ENCODE measurements at places on chromosomes 2 and 18.

GRCh38 chr2:109247812-109248211 lies 118.8 kb downstream of the SH3RF3 start:
- no peak for DNase-seq

DNA sequence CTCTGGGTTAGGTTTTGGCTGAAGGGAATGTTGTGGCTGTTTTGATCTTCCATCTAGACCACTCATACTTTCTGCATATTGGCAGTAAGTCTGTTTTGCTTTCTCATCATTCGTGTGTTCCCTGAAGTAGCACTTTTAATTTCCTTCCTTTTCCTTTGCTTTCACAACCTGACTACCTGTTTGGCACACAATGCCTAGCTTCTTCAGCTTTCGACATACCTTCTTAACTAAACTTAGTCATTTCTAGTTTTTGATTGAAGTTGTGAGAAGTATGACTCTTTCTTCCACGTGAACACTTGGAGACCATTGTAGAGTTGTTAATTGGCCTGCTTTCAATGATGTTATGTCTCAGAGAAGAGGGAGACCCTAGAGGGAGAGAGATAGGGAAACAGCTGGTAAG lies 123.6 kb upstream of the EPB41L3 start:
- no peak for DNase-seq

DNA sequence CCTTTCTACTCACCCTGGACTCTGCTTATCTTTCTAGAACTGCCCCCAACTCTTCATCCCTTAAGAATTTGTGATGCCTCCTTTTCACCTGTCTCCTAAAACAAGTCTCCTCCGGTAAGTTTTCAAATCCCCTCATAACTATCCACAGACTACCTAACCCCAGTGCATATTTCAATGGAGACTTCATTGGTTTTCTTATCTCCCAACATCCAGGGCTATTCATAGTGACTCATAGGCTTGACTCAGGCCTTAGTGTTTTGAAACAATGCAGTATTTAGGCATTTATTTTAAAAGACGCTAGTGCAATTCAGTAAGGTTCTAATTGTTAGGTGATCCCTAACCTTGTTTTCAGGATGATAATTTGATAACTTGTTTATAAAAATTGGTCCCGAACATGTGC lies 399.2 kb downstream of the CPS1 start:
- DNase-seq, result no peak

GRCh38 chr2:197445746-197446145 lies 7.6 kb upstream of the COQ10B start:
- no peak for DNase-seq

DNA sequence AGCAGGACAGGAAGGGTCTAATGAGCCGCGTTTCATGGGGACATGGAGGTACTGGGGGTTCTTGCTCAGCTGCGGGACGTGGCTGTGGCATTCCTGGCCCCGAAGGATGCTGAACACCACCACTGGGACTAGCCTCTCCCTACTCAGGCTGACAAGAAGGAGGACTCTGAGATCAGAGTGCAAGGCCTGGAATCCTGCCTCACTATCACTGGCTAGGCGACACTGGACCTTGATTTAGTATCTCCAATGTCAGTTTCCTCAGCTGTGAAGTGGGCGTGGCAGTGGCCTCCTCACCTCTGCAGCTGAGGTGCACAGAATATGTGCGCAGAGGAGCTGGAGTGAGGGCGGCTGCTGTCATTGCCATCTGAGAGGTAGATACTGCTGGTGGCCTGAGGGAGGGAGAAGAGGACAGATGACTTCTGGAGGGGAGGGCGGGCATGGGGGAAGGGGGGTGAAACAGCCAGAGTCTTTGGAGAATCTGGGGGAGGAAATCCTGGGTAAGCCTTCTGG lies 157.8 kb upstream of the CAPN13 start:
- no peak for DNase-seq

GRCh38 chr2:105393373-105394055 lies 5.3 kb downstream of the FHL2 start:
- no peak for DNase-seq

GRCh38 chr2:85741211-85741832 lies 12.5 kb upstream of the ATOH8 start:
- DNase-seq, result no peak

- no peak for DNase-seq
Observed at GRCh38 chr2:69966496-69966895, 5.1 kb upstream of the ASPRV1 start.

DNA sequence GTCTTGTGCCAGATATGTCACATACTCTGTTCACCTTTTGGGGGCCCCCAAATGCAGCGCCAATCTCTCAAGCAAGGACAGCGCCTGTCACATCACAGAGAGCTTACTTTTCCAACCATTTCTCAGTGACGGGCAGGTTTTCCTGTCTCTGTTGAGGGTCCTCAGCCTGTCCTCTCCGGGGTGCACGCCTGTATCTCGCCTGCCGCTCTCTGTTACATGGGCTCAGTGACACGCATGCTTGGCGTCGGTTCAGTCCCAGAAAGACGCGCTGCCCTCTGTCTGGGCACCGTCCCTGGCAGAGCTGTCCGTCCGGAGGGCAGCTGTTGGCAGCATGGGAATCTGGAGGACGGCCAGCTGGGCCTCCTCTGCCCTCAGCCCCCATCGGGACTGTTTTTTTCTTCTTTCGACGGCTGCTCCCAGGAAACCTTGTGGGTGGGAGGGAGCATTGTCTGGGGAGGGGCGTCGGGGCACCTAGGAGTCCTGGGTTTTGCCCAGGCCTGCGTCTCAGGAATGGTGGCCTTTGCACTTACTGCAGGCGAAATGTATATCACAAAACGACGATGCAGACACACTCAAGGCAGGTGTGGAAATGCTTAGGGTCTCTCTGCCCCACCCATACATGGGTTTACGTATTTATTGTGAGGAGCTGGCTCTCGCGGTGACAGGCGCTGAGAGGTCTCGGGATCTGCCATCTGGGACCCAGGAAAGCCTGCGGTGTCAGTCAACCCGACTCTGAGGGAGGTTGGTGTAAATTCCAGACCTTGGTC lies 30.9 kb downstream of the RTP5 start:
- no peak for DNase-seq
